T-helper 17 cell (primary cell): ENCODE measurements at places on chromosomes 6 and 20.

GRCh38 chr6:134888316-134888715 is 61.6 kb downstream of the ALDH8A1 start:
- H3K36me3 ChIP-seq = peaks cover 2% of the 10 kb centered on the region
- peaks cover 2% of the 10 kb centered on the region for H3K4me1 ChIP-seq
- DNase-seq = no peak
- no peak overlapping the region for H3K4me3 ChIP-seq
- H3K27me3 ChIP-seq = peaks cover 48% of the 10 kb centered on the region

- H3K36me3 ChIP-seq = peaks cover 7% of the 10 kb centered on the region
- H3K27me3 ChIP-seq = no peaks in the 10 kb centered on the region
- peaks cover 7% of the 10 kb centered on the region for H3K4me1 ChIP-seq
- DNase-seq = no peak
- H3K4me3 ChIP-seq = no peak overlapping the region
- H3K27ac ChIP-seq = no peak overlapping the region
Observed at GRCh38 chr6:169558378-169558773, 143.5 kb downstream of the WDR27 start.

DNA sequence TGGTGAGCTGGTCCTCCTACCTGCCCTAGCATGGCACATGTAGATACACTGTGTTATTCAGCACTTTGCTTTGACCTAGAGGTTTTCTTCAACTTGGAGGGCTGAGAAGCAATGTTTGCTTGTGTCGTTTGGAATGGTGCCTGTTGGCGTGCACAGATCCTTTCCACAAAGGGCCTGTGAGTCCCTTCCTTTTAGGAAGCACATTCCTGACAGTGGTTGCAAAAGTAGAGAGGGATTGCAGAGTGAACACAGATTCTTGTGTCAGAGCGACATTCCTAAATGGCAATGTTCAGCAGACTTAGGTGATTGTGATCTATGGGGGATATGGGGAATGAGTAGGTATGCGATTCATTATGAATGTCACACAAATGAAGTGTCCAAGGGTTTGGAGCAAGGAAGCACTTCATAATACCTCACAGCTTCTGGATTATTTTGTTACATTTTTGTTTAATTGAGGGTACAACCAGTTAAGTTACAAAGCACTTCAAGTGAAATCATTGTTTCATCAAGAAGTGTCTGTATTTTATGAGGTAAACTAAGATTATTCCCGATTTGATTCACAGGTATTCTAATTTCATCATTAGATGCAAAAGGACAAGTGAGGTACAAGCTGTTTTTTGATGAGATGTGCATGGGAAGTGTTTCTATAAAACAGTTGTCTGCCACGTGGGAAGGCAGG is 713 bp upstream of the RNF144B start:
- H3K36me3 ChIP-seq = peaks cover 5% of the 10 kb centered on the region
- no peak for DNase-seq
- peak overlapping the region; percentile 100 for H3K4me3 ChIP-seq
- H3K27me3 ChIP-seq = peaks cover 12% of the 10 kb centered on the region
- H3K4me1 ChIP-seq = peaks cover 28% of the 10 kb centered on the region
- H3K27ac ChIP-seq = peak overlapping the region; percentile 96

- H3K4me1 ChIP-seq = peaks cover 33% of the 10 kb centered on the region
- H3K36me3 ChIP-seq = no peaks in the 10 kb centered on the region
- no peaks in the 10 kb centered on the region for H3K27me3 ChIP-seq
Observed at GRCh38 chr20:23409800-23410199, 11.5 kb downstream of the NAPB start.

DNA sequence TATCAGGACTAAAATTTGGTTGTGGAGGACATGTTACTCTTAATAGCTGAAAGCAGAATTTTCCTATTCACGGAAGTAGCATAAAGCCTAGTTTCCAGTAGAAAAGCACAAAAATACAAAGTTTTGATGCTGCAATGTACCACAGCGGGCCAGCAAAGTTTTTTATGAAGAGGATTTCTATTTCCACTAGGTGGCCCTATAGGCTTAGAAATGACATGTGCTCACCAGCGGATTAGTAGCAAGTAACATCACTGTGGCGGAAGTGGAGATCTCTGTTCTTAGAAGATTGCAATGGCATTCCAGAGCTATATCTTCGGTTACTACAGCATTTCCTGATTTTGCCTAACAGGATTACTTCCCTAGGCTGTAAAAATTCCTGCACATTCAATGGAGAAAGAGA is 1219.0 kb upstream of the EYS start:
- no peak overlapping the region for H3K27ac ChIP-seq
- H3K4me1 ChIP-seq = no peaks in the 10 kb centered on the region
- H3K36me3 ChIP-seq = no peaks in the 10 kb centered on the region
- DNase-seq = no peak
- no peaks in the 10 kb centered on the region for H3K27me3 ChIP-seq

DNA sequence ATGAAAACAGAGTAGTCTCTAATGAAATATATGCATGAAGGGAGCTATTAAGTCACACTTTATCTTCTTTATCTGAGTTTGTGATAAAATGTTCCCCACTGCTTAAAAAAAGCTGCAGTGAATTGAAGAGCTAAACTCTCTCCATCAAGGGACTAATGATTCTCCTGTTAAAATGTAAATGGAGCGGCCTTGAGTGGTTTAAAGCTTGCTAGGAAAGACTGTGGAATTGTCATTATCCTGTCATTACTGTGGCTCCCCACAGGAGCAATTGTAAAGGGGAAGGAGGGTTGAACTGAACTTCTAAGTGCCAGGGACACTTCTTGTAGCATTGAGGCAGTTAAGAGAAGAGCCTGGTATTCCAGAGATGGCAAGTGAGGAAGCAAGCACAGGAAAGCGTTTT is 17.3 kb upstream of the CNR1 start:
- no peak for DNase-seq
- H3K4me3 ChIP-seq = no peak overlapping the region
- no peaks in the 10 kb centered on the region for H3K36me3 ChIP-seq
- H3K27ac ChIP-seq = no peak overlapping the region

GRCh38 chr6:125471667-125472066 is 169.9 kb upstream of the HDDC2 start:
- H3K4me1 ChIP-seq = no peaks in the 10 kb centered on the region
- H3K27ac ChIP-seq = no peak overlapping the region
- DNase-seq = no peak
- H3K36me3 ChIP-seq = no peaks in the 10 kb centered on the region

DNA sequence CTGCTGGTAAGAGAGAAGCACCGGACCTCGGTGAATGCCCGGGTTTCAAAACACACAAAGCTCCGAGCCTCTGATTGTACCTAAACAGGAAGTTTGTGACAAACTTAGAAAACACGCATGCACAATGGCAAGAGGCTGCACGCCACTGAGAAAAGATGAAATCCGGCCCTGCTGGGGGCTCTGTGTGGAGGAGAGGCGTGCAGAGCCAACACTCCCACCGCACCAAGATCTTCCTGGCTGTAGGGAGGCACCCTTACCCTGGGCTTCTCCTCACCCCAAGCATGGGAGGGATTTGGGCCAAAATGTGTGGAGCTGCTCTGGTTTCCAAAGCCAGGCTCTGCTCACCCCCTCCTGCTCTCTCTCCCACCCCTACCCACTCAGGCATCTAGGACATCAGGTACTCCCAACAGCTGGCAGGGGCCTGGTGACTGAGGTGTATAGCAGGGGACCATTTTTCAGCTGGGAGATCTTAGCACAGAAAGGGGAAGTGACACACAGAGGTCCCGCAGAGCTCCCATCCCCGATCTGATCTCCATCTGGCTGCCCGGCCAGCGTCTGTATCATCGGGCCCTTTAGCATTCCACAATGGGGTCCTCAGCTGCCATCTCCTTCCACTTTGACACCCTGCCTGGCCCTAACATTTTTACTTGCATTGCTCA is 84.2 kb downstream of the TRERF1 start:
- H3K4me1 ChIP-seq = peaks cover 59% of the 10 kb centered on the region
- H3K27me3 ChIP-seq = no peaks in the 10 kb centered on the region
- H3K4me3 ChIP-seq = peak overlapping the region; percentile 87
- no peak for DNase-seq

DNA sequence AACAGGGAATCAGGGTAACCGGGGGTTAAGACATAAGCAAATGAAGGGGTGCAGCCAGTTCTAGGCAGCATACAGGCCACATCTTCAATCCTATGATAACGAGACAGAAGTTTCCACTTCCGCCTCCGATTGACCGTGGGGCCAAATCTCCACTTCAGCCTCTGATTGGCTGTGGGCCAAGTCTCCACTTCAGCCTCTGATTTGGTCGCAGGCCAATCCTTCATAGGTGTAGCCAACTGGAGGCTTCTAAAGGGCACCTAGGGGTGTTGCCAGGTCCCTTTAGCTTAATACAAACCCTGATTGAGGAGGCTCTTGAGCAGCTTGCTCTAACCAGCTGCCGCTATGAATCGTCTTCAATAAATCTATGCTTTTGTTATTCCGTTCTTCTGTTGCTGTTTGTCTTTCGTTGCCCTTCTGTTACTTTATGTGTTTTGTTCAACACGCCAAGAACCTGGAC is 2.1 kb upstream of the ERGIC3 start:
- H3K27me3 ChIP-seq = no peaks in the 10 kb centered on the region
- H3K27ac ChIP-seq = no peak overlapping the region
- H3K4me1 ChIP-seq = peaks cover 18% of the 10 kb centered on the region
- DNase-seq = no peak

DNA sequence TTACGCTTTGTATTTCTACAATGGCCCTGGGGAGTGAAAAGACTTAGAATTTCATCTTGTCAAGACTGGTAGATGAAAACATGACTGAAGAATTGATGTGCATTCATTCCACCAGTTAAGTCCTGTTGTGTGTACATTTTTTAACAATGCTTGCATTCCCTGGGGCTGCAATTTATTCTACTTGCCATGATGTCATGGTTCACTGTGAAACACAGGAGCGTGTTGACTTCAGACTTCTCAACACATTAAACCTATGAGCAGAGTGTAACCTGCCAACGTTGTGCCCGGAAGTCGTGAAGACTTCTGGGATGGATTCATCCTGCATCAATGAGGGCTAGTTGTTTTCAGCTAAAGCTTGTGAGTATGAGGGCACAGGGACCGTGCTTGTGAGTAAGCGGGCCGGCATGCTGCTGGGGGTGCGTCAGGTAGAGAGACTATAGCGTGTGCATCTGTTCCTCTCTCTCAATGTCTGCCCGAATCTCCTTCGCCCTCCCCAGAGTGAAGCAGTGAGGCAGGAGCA is 26.3 kb upstream of the RIMS4 start:
- no peak for DNase-seq
- H3K27ac ChIP-seq = no peak overlapping the region
- peaks cover 10% of the 10 kb centered on the region for H3K27me3 ChIP-seq
- H3K4me3 ChIP-seq = no peak overlapping the region

DNA sequence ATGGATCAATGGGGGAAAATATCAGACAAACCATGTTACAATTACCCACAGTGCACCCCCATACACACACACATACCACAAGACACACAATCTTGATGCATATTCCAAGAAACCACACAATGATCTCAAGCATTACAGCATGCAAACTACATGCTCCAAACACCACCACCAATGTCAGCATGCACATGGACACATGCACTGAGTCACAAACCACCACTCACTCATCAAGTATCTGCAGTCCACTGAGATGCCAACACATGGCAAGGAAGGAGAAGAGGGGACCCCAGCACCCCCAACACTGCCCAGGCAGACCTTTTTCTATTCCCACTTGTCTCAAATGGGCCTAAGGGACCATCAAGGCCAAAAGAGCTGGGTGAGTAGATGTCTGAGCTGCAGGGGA is 91.6 kb downstream of the PREX1 start:
- H3K4me1 ChIP-seq = peaks cover 47% of the 10 kb centered on the region
- peak overlapping the region; percentile 65 for H3K4me3 ChIP-seq
- peaks cover 8% of the 10 kb centered on the region for H3K36me3 ChIP-seq

GRCh38 chr20:34312544-34313217 is 9.5 kb upstream of the AHCY start:
- peaks cover 25% of the 10 kb centered on the region for H3K27me3 ChIP-seq
- H3K27ac ChIP-seq = no peak overlapping the region
- H3K36me3 ChIP-seq = peaks cover 2% of the 10 kb centered on the region
- peak; percentile 68 for DNase-seq

GRCh38 chr6:93927731-93928130 is 508.4 kb upstream of the EPHA7 start:
- no peak overlapping the region for H3K4me3 ChIP-seq
- H3K27ac ChIP-seq = no peak overlapping the region
- no peaks in the 10 kb centered on the region for H3K4me1 ChIP-seq

DNA sequence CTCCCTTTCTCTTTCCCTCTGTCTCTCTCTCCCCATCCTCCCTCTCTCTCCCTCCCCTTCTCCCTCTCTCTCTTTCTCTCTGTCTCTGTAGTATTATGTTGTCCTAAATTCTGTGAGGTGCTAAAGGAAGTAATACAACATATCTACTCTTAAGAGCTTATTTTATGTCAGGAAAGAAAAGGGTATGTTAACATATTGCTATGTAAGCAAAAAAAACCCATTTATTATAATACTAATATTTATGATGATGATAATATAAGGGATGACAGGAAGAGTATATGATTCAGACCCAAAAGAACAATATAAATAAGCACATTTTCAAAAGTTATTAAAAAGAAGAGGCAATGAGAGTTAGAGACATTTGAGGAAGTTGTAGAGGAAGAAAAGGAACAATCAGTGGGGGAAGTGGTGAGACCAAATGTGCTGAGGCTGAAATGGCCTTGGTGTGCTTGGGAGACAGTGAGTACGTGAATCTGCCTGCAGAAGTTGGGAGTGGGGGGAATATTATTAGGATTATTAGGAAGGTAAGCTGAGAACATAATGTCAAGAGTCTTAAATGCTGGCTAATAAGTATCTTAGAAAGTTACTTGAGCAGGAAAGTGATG is 303.6 kb upstream of the FERMT1 start:
- DNase-seq = no peak
- H3K4me1 ChIP-seq = no peaks in the 10 kb centered on the region
- H3K36me3 ChIP-seq = no peaks in the 10 kb centered on the region
- no peaks in the 10 kb centered on the region for H3K27me3 ChIP-seq

DNA sequence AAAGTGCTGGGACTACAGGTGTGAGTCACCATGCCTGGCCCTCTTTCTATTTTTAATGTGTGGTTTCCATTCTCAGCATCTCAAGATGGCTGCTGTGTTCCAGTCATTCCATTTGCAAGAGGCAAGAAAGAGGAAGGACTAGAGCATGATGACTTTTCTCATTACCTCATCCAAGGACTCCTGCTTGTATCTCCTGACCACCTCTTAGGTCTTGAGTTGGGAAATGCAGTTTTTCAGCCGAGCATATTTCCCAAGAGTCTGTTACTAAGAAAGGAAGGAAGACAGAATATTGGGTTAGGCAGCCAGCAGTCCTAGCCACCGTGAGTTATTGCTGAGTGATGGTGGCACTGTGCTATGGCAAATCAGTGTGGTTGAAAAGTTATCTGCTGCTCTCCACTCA is 108.4 kb upstream of the INSM1 start:
- no peaks in the 10 kb centered on the region for H3K36me3 ChIP-seq
- DNase-seq = no peak
- peaks cover 42% of the 10 kb centered on the region for H3K27me3 ChIP-seq
- H3K4me1 ChIP-seq = no peaks in the 10 kb centered on the region

DNA sequence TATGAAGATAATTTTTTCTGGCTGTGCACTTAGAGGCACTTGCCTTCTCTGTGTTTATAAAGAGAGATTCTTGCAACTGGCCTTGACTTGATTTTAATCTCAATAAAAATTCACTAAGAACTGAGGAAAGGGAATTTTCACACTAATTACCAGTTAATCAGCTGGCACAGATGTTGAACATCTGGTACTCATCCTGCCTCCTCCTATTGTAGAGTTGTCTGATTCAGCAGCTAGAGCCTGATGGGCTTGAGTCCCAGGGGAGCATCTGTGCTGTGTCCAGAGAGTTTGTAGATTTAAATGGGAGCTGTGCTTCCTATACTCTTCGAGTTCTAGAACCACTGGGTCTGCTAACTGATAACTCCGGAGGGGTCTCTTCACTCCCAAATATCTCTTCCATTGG is 284.4 kb upstream of the RNF24 start:
- no peaks in the 10 kb centered on the region for H3K36me3 ChIP-seq
- no peak overlapping the region for H3K27ac ChIP-seq
- no peaks in the 10 kb centered on the region for H3K4me1 ChIP-seq
- H3K4me3 ChIP-seq = no peak overlapping the region
- no peak for DNase-seq
- H3K27me3 ChIP-seq = peaks cover 86% of the 10 kb centered on the region
